Esophagus muscularis mucosa (tissue), 4 donors: ENCODE measurements at places on chromosomes 4 and X. TPM values are rescaled to one million over a fixed set of nuclear protein-coding genes. Genes with fewer than 3 reads are reported as not detected.

The LIMCH1 gene
- total RNA-seq = 101 TPM

The DCAF4L1 gene
- 0.19 TPM for total RNA-seq

The CT45A10 gene
- total RNA-seq = not detected

The GSPT2 gene
- total RNA-seq = 5.4 TPM

The PNCK gene
- 23.3 TPM for total RNA-seq

The EFNB1 gene
- 37.3 TPM for total RNA-seq

The DCLK2 gene
- total RNA-seq = 15.4 TPM

The XAGE1B gene
- not detected for total RNA-seq

The WDR44 gene
- 24.4 TPM for total RNA-seq

The C4orf50 gene
- total RNA-seq = 0.11 TPM

GRCh38 chrX:8288590-8288989 is 117.5 kb upstream of the VCX2 start:
- DNase-seq = no peak

DNA sequence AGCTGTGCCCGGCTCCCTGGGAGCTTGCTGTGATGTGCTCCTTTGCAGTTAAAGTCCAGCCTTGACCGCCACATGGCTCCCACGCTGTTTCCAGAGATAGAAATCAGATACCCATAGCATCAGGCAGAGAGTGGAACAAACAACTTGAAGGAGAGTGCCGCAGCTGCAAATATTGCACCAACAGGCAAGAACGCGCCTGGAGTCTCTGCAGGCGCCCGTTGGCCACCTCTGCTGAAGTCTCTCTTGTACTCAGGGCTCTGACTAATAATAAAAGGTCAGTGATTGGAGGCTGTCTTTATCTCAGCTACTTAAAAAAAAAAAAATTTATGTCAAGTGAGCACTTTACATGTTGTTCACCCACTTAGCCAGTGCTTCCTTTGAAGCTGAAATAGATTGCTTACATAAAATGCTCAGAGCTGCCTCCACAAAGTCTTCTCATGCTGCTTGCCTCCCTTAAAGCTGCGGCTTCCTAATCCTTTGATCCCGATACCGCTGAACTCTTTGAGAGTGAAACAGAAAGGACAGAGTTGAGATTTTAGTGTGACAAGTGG is 30.9 kb upstream of the TENM3 start:
- peak; percentile 86 for DNase-seq

DNA sequence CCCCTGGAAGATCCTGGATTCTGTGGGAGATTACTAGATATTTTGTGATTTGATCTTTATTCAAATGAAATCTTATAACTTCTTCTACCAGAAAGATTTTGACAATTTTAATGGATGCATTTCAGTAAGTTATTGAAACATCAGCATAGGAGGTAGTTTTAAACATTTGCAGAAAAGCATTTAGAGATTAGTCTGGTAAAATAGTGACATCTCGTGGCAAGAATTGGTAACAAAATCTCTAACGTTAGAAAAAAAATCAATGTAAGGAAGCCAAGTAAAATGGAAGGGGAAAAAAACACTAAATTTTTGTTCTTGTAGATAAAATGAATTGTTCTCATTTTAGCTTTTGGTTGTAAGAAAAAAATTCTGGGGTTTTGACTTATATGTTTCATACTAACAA is 73.3 kb downstream of the TASL start:
- no peak for DNase-seq

DNA sequence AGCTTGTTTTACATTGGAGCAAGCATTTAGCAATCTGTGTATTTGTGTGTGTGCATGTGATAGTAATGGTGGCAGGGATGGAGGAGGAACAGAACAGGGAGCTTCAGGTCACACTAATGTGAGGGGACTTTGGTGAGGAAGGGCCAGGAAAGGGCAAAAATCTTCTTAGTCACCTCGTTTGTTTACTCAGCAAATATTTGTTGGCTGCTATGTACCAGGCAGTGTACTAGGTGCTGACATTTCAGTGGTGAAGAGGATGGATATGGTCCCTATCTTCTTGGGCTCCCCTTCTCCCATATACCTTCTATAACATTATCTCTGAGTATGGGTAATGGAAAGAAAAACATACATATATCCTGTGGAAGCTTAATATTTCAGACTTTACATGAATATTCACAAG is 48.5 kb upstream of the HDAC8 start:
- no peak for DNase-seq

- DNase-seq = no peak
These were observed 1.8 kb downstream of the KLF3 start for GRCh38 chr4:38665551-38666411.

- DNase-seq = no peak
These were observed 22.2 kb downstream of the HMX1 start for GRCh38 chr4:8849266-8850073.

DNA sequence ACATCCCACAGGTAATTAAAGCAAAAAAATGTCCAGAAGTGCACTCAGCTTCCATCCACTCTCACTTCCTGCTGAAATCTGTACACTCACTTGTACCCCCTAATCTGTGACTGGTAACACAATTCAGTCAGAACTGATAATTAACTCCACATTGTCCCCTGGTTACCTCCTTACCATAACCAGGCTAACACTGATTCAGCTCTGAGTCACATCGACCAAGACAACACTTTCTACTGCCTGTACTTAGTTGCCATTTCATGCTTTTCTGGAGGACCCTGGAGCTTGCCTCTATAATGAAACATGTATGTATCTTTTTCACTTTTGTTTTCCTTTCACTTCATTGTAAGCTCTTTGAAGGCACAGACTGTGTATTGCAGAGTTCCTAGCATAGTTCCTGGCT is 130.9 kb upstream of the GABRG1 start:
- DNase-seq = no peak

DNA sequence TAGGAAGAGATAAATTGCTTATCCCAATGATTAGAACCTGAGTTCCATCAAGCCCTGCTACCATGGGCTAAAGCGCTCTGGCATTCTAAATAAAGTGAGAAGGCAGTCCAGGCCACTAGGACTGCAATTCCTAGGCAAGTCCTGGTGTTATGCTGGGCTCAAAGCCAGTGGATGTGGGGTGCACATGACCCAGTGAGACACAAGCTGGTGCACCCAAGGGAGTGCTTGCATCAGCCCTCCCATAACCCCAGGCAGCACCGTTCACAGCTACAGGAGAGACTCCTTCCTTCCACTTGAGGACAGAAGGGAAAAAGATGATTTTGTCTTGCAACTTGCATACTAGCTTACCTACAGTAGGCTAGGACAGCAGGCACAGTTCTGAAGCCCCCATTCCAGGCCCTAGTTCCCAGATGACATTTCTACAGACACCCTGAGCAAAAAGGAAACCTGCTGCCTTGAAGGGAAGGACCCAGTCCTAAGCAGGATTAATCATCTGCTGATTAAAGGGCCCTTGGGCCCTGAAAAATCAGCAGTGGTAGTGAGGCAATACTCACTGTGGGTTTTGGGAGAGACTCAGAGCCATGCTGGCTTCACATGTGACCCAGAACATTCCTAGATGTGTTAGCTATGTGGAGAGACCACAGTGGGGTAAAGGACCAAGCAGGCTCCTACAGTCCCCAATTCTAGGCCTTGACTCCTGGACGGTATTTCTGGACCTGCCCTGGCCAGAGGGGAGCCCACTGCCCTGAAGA is 77.8 kb downstream of the KLHL13 start:
- DNase-seq = no peak

GRCh38 chr4:41455206-41455605 is 82.8 kb upstream of the LIMCH1 start:
- DNase-seq = no peak

DNA sequence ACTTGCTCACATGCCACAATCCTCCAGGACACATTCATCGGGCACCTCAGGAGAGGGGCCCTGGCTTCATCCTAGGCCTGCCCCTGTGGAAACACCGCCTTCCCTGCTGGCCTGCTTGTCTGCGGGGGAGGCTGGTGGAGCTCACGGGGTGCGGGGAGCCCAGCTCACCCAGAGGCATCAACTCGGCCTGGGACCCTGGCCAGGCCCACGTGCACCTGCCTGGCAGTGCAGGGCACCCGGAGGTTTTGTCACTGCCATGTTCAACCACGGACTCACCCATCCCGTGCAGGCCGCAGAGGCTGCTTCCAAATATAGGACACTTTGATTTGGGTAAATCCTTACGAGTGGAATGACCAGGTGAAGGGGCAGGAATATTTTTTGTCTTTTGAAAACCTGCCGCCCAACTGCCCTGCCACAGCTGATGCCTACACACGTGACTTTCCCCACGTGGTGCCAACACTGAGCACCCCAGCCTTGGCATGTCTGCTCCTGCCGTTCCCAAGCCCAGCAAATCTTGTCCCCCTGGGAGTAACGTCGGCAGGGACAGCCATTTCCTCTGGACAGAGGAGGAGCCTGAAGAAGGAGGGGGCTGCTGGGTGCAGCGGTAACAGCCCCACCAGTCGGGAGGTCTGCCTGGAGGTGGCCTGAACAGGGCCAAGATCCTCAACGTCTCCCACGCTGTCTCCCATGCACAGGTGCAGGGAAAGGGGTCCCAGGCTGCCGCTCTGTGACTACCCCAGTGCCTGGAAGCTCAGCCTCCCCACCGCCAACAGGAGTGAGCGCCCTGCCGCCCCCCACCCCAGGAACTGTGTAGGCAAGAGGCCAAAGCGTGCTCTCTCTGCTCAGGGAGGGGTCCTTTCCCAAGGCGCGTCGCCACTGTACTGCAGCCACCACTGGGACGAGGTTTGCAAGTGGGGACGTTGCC is 8.5 kb downstream of the MXD4 start:
- peak; percentile 55 for DNase-seq

- DNase-seq = peak; percentile 55
These were observed 19.8 kb downstream of the TSPAN5 start for GRCh38 chr4:98638661-98639060.

GRCh38 chr4:24063731-24064130 is 173.9 kb upstream of the PPARGC1A start:
- no peak for DNase-seq

DNA sequence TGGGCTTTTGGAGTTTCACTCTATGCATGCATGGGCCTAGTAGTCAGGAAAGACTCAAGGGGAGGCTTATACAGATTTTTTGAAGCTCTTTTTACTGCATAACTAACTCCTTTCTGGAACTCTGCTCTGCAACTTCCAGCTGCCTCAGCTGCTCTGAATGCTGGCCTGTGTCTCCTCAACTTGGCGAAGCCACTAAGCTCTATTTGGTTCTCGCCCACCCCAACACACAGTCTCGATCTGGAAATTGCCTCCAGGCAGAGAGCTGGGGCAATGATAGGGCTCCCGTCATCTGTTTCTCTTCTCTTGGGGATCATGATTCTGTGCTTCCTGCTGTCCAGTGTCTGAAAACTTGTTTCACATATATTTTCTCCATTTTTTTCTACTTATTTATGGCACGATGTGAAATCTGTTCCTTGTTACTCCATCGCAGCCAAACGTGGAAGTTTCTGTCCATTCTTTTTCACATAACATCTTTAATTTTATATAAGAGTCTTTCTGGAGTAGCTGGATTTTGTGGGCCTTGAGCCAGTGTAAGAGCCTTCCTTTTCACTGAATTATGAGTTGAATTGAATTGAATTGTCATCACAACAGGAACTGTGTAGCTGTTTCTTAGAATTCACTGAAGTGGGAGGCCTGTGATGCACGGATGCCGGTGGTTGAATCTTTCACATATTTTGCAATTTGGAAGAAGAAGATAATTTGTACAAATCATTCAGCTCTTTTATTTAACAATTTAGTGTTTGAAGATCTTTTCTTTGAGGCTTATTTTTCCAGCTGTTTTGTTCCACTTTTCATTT is 9.0 kb downstream of the ZNF275 start:
- no peak for DNase-seq

GRCh38 chr4:115453416-115453815 is 340.0 kb upstream of the NDST4 start:
- DNase-seq = no peak

GRCh38 chr4:181127171-181127570 is 1116.0 kb upstream of the TENM3 start:
- DNase-seq = no peak

DNA sequence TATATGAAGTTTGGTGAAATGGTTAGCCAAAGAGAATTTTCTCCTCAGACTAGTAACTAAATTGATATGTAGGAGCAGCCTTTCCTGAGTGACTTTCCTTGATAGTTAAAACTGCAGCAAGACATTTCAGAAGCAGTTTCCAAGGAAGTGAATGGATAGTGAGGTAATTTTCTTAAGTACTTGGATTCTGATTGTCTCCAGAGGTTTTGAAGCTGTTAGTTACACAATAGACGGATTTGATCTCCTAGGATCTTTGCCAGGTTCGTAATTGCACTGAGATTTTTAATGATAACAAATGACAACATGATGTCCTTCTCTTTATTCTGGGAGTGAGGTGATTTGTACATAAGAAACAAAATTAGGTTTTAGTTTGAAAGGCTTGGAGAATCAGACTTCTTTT is 29.2 kb downstream of the PRRG1 start:
- no peak for DNase-seq

DNA sequence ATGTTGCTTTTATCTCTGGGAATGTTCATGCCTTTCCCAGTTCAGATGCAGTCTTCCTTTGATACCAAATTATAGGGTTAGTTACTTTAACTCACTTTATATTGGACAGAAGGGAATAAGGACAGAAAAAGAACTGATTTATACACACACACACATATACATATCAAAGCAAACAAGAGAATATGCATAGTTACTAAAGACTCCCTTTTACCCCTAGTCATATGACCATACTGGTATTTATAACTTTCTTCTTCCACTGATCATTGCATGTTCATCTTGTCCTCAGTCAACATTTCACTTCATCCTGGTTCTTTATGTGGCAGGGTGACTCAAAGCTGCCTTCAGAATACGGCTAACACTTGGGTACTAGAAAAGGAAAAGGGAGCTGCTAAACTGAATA is 120.4 kb downstream of the PARM1 start:
- DNase-seq = no peak

DNA sequence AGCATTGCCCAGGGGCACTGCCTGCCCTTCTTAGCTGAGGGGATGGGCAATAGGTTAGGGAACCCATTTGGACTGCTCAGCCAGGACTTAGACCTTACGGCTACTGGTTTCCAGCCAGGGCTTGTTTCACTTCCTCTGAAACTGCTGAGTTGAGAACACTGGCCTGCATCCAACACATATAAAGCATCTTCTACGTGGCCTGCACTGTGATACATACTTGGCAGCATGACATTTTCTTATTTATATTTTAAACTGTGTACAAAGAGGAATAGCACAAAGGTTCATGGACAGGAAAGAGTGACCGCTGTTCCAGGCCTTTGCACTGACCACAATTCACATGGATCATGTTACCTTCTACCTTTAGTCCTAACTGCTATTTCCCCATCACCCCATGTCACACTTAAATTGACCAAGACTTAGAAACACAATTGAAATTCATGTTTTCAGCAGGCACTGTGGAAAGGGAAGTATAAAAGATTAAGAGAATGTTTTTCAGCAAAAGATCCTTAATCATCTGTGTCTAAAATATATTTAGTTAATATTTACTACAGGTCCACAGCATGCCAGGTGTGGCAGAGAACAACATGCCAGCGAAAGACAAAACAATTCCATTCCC is 43.7 kb downstream of the NLGN4X start:
- no peak for DNase-seq

- DNase-seq = no peak
These were observed 2.6 kb upstream of the ADH1B start for GRCh38 chr4:99323756-99324155.

GRCh38 chr4:122588453-122589238 is 32.2 kb downstream of the IL21 start:
- no peak for DNase-seq

- no peak for DNase-seq
These were observed 35.2 kb upstream of the CBLL2 start for GRCh38 chrX:22237479-22237878.
